ENCODE measurements at places on chromosomes 6 and 20.

DNA sequence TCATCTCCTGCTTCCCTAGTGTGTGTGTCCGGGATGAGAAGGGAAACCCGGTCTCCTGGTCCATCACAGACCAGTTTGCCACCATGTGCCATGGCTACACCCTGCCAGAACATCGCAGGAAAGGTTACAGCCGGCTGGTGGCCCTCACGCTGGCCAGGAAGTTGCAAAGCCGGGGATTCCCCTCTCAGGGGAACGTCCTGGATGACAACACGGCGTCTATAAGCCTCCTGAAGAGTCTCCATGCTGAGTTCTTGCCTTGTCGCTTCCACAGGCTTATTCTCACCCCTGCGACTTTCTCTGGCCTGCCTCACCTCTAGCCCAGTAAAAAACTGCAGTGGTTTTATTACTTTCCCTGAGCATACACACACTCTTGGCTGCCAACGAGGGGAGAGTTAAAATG, 23.9 kb upstream of the C6orf141 start:
- no peak for DNase-seq

DNA sequence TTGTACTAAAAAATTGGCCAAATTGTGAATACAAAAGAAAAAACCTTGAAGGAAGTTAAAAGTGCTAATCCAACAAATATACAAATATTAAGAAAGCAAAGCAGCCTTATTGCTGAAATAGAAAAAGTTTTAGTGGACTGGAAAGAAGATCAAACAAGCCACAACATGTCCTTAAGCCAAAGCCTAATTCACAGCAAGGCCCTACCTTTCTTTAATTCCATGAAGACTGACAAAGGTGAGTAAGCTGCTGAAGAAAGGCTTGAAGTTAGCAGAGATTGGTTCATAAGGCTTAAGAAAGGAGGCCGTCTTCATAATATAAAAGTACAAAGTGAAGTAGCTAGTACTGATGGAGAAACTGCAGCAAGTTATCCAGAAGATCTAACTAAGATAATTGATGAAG, 53.5 kb downstream of the TINAG start:
- DNase-seq, result no peak

DNA sequence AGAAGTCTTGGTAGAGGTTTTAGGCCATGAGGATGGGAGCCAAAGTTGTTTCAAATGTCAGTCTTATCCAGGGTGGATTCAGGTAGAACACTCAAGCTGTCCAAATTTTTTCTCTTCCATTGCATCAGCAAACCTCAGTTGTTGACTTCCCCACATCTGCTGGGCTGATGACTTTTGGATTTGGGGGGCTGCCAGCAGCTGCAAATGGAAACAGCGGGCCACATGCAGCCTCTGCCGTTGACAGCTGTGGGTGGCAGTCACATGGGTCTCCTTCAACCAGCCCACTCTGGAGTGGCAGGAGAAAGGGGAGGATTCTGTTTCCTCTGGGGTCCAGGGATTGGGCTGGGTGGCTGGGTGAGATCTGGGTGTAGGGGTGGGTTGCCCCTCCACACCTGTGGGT, 5.8 kb upstream of the MLN start:
- no peak for DNase-seq

DNA sequence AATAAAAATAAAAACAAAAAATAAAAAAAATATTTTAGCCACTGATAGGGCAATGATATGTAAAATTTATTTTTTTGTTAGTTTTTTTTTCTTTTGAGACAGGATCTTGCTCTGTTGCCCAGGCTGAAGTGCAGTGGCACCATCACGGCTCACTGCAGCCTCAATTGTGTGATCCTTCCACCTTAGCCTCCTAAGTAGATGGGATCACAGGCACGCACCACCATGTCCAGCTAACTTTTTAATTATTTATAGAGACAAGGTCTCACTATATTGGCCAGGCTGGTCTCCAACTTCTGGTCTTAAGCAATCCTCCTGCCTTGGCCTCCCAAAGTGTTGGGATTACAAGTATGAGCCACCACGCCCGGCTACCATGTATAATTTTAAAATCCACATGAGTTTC, 59.4 kb downstream of the RIOK1 start:
- DNase-seq, result no peak

DNA sequence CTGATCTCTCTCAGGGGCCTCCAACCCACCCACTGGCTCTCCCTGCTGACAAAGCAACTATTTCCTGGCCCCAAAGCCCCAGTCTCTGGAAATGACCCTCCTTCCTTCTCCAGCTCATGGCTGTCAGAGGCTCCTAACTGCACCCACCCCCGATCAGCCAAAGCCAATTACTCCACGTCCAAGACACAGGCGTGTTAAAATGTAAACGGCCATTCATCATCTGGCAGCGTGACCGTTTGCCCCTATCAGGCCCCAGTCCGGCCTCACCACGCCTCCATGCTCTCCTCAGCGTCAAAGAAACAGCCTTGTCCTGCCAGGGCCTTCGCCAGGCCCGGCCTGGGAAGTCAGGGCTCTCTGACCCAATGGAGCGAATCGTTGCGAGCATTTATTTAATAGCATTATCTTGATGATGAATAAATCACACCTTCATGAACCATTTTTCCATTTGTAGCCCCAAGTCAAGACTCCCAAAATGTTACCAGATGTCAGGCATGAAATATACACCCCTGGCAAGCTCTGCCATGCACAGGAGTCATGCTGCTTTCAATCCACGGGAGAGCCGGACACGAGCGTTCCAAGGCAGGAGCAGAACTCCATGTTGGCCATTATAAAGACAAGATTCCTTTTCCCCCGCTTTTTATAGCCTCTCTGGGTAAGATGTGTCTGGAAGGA, 17.7 kb downstream of the RIPOR3 start:
- DNase-seq, result no peak

DNA sequence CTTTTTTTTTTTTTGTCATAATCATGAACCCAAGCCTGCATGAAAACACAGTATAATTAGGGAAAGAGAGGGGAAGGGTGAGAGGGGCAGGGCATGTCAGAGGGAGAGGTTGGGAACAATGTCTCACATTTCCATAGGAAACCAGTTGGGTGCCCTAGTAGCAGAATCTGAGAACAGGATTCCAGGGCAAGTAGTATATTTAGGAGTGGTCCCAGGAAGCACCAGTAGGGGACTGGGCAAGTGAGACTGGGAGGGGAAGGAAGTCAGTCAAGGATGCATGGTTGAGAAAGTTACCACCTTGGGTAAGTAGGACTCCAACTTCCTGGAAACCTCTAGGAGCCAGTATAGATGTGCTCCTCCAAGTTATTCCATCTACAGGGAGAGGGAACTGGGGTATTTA, 88.6 kb upstream of the MAFB start:
- no peak for DNase-seq

DNA sequence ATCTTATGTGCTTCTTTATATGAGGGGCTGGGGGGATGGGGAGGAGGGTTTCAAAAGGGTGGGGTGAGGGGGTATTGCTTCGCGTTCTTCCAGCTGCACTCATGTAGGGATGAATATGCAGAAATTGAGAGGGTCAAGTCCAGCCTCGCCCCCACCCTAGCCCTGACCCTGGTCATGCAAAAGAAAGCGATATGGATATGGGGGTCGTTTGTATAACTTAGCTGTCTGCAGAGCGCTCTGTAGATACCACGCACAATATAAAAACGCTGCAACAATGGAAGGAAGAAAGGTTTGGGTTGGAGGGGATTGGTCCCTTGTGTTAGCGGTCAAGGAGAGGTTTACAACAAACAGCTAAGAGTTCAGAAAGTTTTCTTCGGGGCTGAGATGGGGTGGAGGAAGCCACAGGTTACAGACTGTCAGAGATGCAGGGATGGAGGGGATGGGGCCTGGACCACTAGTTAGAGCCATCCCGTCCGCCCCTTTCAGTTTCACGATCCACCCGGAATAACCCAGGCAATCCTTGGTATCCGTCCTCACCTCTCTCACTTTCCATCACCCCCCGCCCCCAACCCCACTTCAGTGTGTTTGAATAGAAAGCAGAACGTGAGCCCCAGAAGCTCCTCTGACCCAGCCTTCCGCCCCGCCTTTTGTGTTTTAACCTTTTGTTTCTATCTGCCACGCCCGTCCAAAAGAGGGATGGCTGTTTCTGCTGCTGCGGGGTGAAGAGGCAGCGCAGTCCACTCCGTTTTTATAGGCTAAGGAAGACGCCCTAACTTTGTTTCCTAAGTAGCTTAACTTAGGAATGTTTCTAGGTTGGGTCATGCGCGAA, 73.5 kb downstream of the SOX4 start:
- DNase-seq, result no peak

DNA sequence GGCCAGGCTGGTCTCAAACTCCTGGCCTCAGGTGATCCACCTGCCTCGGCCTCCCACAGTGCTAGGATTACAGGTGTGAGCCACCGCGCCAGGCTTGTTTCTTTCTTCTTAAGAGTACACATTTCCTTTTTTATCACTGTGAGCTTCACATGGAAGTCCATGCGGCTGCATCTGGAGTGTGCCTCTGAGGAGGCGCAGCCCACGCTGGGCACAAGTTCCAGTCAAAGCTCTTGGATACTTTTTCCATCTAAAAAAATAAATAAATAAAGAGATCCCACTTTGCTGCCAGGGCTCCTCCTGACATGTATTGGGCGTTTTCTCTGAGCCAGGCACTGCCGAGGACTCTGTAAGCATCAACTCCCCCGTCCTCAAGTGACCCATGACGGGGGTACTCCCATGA, 123.0 kb downstream of the PREX1 start:
- no peak for DNase-seq

DNA sequence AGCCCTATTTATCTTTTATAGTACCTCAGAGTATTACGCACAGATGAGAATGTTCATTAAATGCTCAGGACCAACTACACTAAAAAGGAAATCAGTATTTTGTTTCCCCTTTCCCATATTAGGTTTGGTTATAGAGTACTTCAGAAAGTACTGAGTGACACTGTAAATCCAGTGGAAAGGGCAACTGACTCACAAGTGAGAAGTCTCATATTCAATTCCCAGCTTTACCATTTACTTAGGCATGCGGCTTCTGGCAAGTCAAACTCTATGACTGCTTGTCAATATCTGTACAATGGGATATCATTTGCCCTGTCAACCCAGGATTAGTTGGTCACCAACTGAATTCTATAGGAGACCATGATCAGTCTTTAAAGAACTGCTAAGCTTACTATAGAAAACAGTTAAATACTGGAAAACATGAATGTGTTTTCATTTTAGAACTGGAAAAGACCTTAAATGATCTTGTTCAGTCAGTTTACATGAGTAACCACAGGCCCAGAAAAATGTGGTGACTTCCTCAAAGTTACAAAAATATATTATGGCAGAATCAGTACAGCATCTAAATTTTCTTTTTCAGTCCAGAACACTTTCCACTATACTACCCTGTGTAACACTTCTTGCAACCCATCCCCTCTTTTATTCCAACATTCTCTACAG, 3.6 kb downstream of the MAP3K7 start:
- DNase-seq, result no peak

GRCh38 chr6:153312634-153313033, 181.6 kb upstream of the RGS17 start:
- no peak for DNase-seq

GRCh38 chr20:9122571-9122970, 53.7 kb downstream of the PLCB4 start:
- DNase-seq, result no peak

GRCh38 chr20:54524849-54525248, 49.5 kb downstream of the DOK5 start:
- DNase-seq, result no peak

DNA sequence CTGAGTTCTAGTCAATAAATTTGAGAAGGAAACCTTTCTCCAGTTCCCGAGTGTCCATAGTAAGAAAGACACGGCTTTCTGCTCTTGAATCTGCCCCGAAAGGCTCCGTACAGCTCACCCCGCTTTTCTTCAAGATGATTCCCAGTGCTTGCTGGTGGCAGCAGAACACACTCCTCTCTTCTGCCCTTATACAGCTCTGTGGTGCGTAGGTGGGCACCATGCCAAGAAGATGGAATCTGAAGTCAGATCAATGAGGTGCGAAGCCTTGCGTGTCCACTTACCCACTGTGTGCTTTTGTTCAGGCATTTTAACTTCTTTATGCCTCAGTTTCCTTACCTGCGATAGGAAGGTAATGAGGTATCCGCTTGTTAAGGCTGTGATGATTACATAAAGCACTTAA, 142.2 kb downstream of the WDR27 start:
- no peak for DNase-seq

- DNase-seq, result peak; percentile 69
Measured at GRCh38 chr6:163414117-163414945, at the start of gene QKI. TSS of gene QKI (plus strand) at chr6:163414718. CDS start at chr6:163415194, 476 bp downstream.

- no peak for DNase-seq
Measured at GRCh38 chr6:106084106-106084988, 1.8 kb upstream of the PRDM1 start.

- DNase-seq, result no peak
Measured at GRCh38 chr6:106547601-106548453, 81.5 kb downstream of the RTN4IP1 start.

- DNase-seq, result no peak
Measured at GRCh38 chr6:123829302-123829953, 25.8 kb downstream of the NKAIN2 start.

- no peak for DNase-seq
Measured at GRCh38 chr6:168411793-168412192, 29.2 kb upstream of the SMOC2 start.

- no peak for DNase-seq
Measured at GRCh38 chr20:37571033-37571432, 43.4 kb upstream of the BLCAP start.

DNA sequence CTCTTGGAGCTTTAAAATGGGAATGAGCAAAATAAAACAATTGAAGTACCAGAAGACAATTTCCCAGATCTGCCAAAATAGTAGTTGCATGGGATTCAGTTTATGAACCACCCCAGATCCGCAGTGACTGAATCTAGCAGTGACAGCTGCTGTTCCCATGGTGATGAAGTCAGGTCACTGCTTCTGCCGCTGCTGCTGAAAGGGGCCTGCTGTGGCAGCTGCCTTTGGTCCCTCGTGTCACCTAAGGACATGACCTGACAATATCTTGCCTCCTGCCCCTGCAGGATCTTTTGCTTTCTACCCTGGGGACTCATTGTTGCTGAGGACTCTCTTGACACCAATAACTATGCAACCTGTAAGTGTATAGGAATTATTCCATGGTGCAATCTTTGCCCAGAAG, 34.3 kb upstream of the OGFRL1 start:
- DNase-seq, result no peak

GRCh38 chr20:63175038-63175895, 40.7 kb downstream of the YTHDF1 start:
- no peak for DNase-seq

DNA sequence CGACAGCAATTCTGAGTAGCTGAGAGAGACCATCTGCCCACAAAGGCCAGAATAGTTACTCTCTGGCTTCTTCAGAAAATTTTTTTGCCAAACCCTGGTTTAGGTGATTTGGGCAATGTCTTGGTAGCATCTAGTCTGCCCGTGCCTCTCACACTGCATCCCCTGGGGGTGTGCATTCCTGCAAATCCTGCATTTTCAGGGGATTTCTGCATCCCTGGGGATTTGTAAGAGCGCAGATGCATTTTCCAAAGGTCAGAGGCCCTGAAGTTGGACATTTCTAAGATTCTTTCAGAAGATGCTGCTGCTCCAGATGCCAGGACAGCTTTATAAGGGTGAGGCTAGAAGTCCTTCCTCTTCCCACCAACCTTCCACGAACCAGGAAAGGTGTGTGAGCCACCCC, 4.0 kb downstream of the CST9 start:
- no peak for DNase-seq
